SHP77 treated with DMSO at 0.1 percent for 48 hours (cell line): ENCODE measurements at places on chromosomes 5 and 9.

DNA sequence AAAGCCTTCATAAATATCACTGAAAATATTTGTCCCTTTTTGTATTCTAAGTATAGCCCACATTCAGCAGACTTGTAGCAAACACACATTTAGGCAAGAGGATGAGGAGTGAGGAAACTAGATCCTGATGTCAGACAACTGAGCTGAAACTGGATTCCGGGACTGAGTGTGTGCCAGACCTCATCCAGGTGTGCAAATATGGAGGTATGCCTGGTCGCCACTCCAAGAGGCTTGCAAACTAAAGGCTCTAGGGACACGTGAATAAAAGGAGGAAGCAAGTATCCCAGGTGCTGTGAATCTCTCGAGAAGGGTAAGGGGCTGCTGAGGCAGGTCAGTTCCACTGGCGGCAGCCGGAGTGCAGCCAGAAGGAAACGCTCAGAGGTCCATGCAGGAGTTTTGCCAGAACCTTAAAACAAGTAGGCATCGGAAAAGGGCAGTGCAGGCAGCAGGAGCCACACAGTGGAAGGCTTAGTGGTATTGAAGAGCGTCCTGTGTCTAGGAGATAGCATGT, 77.4 kb upstream of the ALDH1B1 start:
- DNase-seq, result no peak

- no peak for DNase-seq
Measured at GRCh38 chr9:121830441-121831140, 179.2 kb downstream of the DAB2IP start.

DNA sequence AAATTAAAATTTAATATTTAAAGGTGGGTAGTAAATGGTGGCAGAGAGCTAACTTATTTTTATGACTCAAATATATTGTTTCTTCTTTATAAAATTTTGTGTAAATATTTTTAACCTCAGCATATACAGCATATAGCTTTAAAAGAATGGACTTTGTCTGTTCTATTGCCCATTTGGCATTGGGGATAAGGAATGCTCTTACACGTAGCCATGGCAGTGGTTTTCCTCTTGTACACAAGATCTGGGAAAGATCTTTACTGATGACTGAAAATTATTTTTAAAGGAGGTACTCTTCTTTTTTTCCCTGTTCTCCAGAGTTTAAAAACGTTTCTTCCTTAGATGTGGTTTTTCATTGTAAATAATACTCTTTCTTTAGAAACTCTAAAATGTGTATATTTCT, 75.0 kb downstream of the PBX3 start:
- no peak for DNase-seq

DNA sequence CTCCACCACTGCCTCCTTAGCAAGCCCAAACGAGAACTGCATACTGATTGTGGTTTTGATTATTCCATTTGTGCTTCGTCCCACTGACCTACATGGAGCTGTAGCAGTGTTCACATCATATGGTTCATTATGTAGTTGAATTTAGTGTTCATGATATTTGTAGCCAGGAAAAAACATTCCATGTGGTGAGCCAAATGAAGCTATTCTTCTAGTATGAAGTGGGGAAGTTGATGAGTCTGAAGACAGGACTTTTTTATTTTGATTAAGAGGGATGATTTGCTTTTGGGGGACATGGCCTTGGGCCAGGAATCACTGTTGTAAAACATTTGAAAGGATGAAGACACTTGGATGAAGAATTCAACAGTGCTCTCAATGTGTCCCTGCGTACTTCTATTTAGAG, 192.9 kb upstream of the SLC27A6 start:
- no peak for DNase-seq

DNA sequence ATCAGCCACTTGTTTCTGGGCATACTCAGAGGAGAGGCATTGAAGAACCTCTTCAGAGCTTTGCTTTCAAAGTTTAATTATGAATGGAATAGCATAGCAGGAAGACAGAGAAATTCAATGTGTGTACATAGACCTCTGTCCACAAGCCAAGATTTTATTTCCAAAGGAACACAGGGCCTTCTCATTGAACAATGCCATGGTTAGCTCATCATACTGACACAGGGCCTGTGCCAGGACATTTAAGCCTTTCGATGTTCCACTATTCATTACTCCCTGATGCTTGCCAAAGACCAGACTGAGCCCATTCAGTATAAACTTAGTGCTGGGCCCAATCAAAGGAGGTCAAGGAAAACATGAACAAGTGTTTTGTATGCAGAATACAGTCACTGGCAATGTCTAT, 280.8 kb downstream of the FBXL17 start:
- no peak for DNase-seq
